ENCODE measurements at places on chromosomes 5 and 9. TPM values are rescaled to one million over a fixed set of nuclear protein-coding genes. Genes with fewer than 3 reads are reported as not detected.
A peak's percentile ranks its signal among the peaks of the same experiment; 100 is the strongest.

DNA sequence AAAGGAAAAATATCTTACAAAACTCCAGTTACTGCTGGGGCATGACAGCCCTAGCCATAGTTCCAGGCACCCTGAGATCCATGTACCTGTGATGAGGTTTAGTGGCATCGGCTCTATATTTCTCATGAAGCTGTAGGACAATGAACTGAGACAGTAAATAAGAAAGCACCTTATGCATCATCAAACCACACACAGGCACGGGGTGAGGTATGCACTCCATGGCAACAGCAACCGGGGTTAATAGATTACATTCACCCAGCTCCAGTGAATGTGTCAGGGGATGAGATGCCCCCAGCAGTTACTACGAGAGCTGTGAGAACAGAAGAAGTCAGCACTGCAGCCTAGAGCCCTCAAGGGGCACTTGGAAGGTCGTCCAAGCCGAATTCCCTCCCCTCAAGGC is 162.0 kb upstream of the S1PR3 start:
- DNase-seq, result no peak

GRCh38 chr5:138109463-138110265 is 25.8 kb downstream of the WNT8A start:
- DNase-seq, result peak; percentile 74

GRCh38 chr9:7216004-7216841 is 458.4 kb downstream of the KDM4C start:
- no peak for DNase-seq

GRCh38 chr9:2298217-2298616 is 283.1 kb downstream of the SMARCA2 start:
- no peak for DNase-seq

The SEMA4D gene
- 0.88 TPM for total RNA-seq

The INVS gene
- 26.2 TPM for total RNA-seq

DNA sequence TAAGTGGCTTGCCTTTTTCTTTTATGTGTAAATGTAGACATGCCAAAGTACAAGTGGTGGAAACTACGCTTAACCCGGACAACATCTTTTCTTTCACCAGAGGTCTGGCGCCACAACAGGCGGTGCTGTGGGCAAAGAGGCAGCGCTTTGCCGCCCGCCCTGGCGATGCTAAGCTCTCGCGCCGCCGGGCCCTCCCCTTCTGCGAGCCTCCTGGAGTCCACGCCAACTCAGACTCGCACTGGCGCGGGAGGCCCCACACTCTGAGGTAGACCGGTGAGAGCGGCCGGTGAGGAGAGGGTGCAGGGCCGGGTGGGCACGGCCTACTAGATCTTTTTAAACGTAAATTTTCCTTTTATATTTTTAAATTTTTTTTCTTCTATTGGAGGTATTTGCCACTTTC is 2253.1 kb upstream of the C9orf72 start:
- no peak for DNase-seq

The RANBP3L gene
- total RNA-seq, result 1.8 TPM

DNA sequence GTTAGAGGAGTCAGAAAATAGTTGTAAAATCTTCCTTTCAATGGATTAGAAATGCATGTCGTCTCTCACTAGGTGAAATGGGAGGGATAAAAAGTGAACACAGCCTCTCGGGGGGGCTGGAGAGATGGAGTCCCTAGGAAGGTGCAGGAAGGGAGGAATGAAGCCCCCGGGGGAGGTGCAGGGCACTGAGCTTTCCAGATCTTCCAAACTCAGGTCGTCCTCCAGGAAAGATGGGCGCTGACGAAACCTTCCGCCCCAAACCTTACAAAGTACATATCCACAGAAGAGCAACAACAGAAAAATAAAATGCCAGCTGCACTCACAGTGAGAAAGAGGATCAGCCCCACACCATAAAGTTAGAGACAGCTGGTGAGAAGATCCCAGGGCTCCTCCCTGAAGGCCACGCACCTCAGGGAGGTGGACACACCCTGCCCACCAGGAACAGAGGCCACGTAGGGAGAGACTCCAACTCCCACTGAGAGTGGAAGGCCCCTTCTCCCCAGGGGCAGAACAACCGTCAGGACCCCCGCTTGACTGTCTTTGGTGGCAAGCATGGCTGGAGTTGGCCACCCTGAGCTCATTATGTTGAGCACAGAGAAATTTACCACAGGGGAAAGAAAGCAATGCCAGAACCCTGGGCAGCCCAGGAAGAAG is 174.3 kb downstream of the AUH start:
- DNase-seq, result no peak

DNA sequence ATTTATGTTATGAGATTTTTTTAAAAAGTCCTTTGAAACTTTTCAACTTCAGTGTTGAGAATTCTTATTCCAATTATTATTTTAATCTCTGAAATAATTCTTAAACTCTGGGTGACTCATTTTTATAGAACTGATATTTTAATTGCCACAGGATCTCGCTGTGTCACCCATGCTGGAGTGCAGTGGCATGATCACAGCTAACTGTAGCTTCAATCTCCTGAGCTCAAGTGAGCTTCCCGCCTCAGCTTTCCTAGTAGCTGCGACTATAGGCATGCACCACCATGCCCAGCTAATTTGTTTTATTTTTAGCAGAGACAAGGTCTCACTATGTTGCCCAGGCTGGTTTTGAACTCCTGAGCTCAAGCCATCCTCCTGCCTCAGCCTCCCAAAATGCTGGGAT is 41.0 kb downstream of the DIMT1 start:
- no peak for DNase-seq

DNA sequence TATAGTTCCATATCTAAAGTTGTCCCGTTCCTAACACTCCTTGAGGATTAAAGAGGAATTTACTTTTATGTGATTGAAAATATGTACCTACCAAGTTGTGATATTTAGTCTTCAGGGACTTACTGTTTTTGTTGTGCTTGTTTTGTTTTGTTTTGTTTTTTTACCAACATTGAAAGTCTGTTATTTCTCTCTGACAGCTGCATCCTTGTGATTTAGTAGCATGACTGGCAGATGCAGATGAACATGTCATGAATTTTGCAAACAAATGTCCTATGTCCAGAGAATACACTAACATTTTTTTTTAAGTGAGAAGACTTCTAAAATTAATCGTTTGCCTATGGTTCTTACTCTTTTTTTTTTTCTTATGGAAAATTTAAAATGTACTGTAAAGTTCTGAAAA is 85.4 kb downstream of the MAN2A1 start:
- DNase-seq, result no peak

Measured in osteoblast (primary cell).